ENCODE measurements at places on chromosomes 4 and X.

GRCh38 chrX:39508300-39508692 is 589.5 kb downstream of the BCOR start:
- no peak for DNase-seq

DNA sequence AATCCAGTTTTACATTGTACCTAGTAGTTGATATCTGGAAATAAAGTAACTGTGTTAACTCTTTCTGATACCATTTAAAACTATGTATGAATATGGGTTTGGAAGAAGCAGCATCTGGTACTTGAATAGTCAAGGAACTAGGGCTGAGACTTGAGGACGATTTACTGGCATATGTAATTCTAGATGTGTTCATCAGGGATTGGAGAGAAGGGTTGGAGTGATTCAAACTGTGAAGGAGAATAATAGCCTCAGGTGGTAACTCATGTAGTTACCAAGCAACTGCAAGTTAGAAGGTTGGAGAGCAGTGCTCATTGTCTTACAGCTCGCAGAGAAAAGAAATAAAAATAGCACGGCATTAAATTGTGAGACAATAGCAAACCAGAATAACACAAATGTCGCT is 29.5 kb upstream of the TXLNG start:
- no peak for DNase-seq

DNA sequence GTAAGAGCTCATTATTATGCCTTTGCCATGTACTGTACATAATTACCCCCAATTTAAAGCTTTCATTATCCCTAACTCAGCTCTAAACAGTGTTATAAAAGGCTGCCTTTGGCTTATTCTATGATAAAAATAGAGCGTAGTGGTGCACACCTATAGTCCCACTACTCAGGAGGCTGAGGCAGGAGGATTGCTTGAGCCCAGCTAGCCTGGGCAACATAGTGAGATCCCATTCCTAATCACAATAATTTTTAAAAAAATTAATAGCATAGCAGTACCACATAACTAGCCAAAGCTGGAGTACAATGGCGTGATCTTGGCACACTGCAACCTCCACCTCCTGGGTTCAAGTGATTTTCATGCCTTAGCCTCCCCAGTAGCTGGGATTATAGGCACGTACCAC is 112.4 kb downstream of the PDS5A start:
- DNase-seq = no peak

- no peak for DNase-seq
Measured at GRCh38 chr4:41512136-41512535, 25.8 kb upstream of the LIMCH1 start.

- no peak for DNase-seq
Measured at GRCh38 chrX:38055170-38055847, 49.0 kb downstream of the SYTL5 start.

- no peak for DNase-seq
Measured at GRCh38 chr4:155929833-155930232, 23.8 kb downstream of the CTSO start.

DNA sequence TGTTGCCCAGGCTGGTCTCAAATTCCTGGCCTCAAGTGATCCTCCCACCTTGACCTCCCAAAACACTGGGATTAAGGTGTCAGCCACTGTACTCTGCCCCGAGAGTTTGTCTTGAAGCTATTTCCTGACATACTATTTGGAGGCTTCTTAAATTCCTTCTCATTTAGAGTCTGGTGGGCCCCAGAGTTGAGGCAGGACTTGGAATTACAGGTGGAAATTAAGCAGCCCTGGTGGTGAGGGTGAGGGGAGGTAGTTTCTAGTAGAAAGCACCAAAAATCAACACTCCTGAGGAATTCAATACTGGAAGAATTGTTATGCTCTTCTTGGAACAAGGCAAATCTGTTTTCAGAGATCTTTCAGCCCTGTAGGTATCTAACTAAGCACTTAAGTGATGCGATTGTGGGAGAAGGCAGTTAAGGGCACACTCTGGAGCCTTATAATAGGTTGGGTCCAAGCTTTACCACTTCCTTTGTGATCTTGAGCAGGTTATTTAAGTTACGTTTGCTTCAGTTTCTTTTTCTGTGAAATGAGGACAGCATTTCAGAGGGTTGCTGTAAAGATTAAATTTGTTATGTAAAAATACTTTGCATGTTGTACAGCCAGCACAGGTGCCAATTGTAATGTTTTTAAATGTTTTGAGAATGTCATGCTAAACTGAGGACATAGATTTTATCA is 200.7 kb downstream of the SOWAHB start:
- no peak for DNase-seq

DNA sequence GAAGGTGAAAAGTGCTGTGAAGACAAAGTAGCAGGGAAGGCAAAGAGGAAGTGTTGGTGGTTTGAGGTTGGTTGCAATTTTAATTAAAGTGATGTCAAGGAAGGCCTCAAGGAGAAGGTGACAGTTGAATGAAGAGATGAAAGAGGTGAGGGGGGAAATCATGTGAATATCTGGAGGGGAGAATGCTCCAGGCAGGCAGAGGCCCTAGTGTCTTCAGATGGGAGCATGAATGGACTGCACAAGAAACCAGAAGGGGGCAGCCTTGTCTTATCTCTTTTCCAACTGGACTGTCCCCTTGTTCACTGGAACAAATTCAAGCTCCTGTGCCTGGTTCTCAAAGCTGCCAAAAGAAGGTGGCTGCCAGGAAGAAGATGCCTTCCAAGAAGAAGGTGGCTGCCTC is 68.4 kb downstream of the MAOB start:
- DNase-seq = no peak

- DNase-seq = peak; percentile 40
Measured at GRCh38 chr4:212438-213188, 88.3 kb downstream of the ZNF718 start.

DNA sequence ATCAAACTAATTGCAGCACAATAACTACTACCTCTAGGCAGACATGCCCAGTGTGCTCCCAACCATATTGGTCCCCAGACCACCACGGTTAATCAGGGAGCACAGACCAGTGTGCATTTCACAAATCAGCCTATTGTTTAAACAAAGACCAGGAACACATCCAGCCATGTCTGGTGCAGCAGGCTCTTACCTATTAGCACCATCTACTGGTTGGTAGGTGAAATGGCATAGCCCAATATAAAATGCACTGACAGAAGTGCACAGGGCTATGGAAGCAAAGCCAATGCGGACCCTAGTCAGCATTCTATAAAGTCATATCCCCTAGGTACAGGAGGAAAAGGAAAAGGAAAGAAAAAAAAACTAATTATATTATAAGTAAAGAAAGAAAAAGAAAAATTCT is 15.5 kb upstream of the CYLC1 start:
- no peak for DNase-seq

DNA sequence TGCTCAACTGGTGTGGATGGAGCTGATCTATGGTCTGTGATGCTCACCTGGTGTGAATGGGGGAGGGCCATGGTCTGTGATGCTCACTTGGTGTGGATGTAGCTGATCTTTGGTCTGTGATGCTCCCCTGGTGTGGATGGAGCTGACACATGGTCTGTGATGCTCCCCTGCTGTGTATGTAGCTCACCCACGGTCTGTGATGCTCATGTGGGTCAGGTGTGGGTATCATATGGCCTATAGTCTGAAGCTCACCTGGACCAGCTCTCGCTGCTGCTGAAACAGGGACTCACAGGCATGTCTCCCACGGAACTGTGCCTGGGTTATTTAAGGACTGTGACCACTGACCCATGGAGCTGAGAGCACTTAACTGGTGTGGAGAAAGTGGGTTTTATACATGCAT is 109.7 kb downstream of the CRLF2 start:
- DNase-seq = peak; percentile 19

GRCh38 chrX:123330229-123330942 is 146.3 kb downstream of the GRIA3 start:
- no peak for DNase-seq

DNA sequence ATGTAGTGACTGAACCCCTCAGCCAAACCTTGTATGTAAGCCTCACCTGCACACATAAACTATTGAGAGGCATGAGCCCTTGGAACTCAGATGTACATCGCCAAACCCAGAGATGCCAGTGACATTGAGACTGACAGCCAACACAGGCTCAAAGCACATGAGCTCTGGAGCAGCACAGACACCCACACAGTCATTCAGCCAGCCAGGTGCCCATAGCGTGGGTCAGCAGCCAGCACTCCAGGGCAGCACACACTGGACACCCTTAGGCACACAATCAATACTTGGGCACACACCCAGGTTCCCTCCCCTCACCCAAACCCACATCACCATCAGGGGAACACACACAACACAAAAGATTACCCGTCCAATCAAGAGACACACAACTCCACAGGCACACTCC is 4.3 kb upstream of the TIMP1 start:
- no peak for DNase-seq

GRCh38 chr4:185247151-185247550 is 37.8 kb downstream of the SNX25 start:
- no peak for DNase-seq

- DNase-seq = no peak
Measured at GRCh38 chr4:153542834-153543233, 76.7 kb downstream of the TMEM131L start.

GRCh38 chrX:108993909-108994308 is 257.5 kb upstream of the IRS4 start:
- DNase-seq = no peak

GRCh38 chr4:166169111-166169510 is 296.1 kb downstream of the TLL1 start:
- no peak for DNase-seq

DNA sequence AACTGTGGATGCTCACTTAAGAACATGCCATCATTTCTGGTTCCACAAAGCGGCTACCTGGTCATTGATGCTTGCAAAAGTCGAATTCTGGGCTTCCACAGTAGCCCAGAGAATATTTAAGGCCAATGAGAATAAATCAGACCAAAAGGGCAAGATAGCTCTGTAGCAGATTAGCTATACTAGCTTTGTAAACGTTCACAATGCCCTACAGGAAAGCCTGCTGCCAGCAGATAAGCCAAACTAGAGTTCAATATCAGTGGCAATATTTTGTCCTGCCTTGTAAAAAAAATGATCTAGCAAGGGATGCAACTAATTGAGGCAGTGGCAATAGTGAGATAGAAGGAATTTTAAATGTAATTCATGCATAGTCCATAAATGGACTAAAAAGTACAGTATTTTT is 387.7 kb upstream of the TEX13C start:
- no peak for DNase-seq

Data from ascending aorta (tissue), 2 donors.